Suppressor macrophage treated with lipopolysaccharide for 1 hour (primary cell): ENCODE measurements at places on chromosomes 3 and 15.

DNA sequence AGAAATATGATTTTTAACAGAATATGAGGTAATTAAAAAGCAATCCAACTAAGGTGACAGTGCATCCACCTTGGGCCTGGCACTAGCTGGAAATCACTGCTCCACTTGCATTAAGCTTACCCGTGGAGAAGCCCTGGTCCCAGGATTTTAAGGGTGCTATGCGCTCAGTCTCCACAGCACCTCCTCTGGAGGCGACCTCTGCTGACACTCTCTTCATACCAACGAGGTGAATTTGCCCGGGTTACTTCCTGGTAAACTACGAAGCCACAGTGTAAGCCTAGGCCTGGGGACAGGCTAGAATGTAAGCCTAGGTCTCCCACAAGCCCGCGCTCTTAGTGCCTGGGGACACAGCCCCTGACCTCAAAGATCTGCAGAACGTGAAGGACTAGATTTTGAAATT is 793 bp downstream of the APOD start:
- DNase-seq: no peak

GRCh38 chr3:63947594-63947993 is 35.4 kb upstream of the SCAANT1 start:
- DNase-seq: no peak

- no peak for DNase-seq
Observed at GRCh38 chr15:26103002-26103404, 239.9 kb upstream of the ATP10A start.

DNA sequence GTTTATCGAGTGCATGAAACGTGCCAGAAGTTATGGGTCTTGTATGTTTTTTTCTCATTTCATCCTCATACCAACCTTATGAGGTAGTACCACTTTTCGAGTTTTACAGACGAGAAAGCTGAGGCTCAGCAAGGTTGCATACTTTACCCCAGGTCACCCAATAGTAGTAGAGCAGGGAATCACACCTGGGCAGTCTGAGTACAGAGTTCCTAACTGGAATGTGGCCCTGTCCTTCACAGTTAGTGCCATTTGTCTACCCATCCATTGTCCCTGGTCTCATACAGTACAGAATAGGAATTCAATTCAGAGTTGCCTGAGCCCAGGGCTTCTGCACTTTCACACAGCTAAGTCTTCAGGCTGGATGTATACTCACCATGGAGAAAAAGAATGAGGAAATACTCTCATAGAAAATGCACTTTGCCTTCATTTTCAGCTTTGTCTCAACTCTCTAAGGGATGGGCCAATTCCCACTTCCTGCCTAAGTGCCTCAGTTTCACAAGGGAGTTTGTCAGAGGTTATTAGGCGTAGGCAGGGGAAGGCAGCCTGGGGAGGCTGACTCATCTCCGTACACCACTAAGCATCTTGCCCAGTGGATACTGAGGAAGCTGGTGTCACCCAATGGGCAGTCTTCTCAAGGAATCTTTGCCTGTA is 93.2 kb downstream of the TMEM212 start:
- peak; percentile 92 for DNase-seq

- DNase-seq: no peak
Observed at GRCh38 chr15:100553468-100553867, 24.7 kb upstream of the CERS3 start.

- no peak for DNase-seq
Observed at GRCh38 chr3:61227799-61228198, 23.5 kb downstream of the FHIT start.

DNA sequence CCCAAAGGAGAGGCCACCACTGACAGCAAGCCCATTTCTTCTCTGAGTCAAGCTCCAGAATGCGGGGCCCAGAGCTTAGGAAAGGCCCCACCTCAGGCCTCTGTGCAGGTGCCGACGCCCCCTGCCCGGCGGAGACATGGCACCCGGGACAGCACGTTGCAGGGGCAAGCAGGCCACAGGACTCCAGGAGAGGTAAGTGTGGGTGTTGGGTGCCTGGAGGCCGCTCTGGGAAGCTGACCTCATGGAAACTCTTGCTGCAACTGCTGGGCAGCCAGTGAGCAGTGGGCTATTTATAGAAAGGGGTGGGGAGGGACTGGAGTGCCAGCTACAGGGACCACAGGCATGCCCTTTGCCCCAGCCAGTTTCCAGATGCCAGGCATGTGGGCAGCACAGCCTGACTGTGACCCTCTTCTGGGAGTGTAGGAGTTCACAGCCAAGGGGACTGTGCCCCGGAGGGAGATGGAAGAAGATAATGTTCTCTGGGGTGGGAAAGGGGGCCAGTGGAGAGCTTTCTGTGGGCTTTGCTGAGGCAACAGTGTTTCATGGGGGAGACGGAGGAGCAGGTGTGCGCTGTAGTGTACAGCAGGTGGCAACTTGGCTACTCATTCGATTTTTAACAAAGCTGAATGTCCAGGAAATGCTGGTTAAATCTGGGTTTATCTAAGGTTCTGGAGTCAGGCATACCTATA is 23.7 kb downstream of the ALPK3 start:
- peak; percentile 61 for DNase-seq

GRCh38 chr3:36803091-36803791 is 38.9 kb upstream of the DCLK3 start:
- no peak for DNase-seq

GRCh38 chr3:146465693-146466465 is 3.5 kb downstream of the PLSCR2 start:
- no peak for DNase-seq

GRCh38 chr3:105791919-105792786 is 76.7 kb downstream of the CBLB start:
- peak; percentile 80 for DNase-seq

GRCh38 chr3:72519946-72520604 is 328.2 kb downstream of the SHQ1 start:
- no peak for DNase-seq

DNA sequence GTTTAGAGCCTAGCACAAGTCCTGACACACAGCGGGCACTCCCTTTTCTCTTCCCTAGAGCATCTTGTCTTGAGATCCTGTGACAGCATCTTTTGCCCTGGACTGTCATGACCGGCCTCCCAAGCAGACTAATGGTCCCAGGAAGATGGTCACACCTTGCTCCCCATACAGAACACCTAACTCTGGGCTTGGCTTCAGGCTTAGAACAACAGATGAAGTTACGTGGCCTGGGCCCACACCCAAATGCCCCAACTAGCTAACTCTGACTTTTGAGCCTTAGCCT is 781 bp upstream of the IP6K1 start:
- no peak for DNase-seq

GRCh38 chr3:13891492-13892073 is 11.7 kb upstream of the WNT7A start:
- DNase-seq: peak; percentile 46

- no peak for DNase-seq
Observed at GRCh38 chr15:39429898-39430357, 151.0 kb upstream of the THBS1 start.

DNA sequence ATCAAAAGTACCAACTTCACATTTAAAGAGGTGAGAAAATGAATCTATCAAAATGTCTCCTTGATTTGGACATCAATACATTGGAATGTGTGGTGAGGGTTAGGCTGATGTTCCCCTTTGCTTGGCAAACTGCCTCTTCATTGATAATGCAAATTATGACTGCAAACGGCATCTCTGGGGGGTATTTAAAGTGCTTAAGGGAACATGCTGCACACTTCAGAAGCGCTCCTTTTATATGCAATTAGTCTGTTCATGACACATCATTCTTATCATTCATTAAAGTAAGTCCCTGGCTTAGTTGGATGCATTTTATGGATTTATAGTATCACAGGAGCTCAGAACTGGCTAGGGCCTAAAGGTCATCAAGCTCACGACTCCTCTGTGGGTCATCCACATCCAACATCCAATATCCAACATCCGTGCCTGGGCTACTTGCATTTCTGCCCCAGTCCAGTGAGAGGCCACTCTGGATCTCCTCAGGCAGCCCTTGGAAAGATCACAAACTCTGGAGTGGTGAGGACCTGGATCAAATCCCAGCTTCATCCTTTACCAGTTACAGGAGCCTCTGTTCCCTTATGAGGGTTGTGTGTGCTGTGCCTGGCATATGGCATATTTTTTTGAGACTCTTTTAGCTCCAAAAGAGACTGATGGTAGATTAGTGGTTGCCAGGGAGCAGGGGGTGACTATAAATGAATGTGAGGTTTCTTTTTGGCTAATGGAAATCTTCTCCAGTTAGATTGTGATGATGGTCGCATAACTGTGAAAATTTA is 136.8 kb upstream of the FOXB1 start:
- DNase-seq: no peak

DNA sequence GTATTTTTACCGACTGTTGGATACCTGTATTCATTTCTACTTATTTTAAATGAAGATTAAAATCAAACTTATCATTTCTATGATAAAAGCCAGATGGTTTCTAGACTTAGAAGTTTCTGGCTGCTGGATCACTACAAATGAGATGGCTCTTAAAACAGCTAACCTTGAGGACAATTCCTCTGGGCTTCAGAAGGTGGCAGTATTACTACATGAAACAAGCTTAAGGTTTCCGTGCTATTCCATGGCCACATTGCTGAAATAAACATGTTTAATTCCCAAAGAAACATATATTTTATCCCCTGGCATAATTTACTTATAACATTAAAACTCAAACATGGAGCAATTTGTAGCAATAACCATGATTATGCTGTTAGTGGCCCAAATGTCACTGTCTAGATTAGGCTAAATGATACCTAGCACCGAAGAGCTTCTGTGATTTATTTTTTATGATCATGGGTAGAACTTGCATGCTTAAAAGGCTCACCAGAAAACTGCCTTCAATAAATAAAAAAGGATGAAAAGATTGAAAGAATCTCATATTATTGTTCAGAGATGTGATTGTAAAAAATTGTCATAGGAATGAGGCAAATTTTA is 204.0 kb upstream of the NANOGP8 start:
- peak; percentile 27 for DNase-seq

GRCh38 chr15:59051873-59052861 is 52.8 kb upstream of the CCNB2 start:
- no peak for DNase-seq

GRCh38 chr15:62841269-62841628 is 201.3 kb upstream of the TPM1 start:
- DNase-seq: no peak

DNA sequence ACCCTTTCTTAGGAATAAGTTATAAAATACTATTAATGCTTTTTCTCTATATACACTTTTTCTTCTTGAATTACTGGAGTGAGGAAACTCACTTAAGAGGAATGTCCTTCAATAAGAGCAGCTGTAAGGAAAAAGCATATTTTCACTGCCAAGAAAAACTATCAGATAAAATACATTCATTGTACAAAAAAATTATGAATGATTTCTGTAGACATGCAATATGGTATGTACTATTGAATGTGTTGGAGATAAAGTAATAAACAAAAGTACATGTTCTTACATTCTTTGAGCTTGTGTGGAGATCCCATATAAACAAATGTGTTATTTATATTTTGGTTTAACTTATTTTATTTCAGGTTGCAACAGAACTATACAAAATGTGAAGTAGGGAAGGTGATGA is 241.0 kb upstream of the ZNF717 start:
- no peak for DNase-seq

GRCh38 chr15:34620142-34620541 is 36.7 kb upstream of the GOLGA8B start:
- DNase-seq: peak; percentile 31

DNA sequence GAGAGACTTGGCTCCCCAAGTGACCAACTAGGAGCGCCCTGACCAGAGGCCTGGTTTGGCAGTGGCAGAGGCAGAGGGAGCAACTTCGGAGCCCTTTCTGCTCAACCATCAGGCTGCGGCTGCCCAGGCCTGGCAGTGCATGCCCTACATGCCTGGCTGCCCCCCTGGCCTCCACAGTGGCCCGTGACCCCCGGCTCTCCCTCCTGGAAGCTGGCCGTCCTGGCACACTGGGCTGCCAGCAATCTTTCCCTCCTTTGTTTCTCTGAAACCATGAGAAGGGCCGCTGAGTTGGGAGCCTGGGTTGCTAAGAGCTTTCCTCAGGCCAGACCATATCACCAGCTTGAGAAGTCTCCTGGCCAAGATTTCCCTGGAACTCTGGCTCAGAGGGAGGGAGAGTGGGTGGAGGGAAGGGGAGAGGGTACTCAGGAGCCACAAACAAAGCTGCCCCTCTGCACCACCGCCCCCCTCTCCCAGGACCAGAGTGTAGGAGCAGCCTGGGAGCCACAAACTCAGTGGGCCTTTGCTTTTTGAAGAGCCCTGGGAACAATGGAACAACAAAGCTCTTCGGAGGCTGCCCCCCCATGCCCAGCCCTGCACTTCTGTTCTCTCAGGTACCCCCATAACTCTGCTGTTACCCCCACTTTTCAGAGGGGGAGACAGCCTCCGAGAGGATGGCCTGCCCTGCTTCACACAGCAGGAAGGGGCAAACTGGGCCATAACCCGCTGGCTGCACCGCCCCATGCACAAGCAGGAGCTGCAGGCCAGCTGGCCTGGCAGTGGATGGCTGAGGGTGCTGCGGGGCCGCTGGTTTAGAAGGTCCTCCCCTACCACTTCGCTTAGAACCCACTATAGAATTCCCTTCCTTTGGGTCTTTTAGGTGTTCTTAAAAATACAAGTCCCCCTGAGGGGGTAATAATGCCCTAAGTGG is 11.3 kb downstream of the CORO2B start:
- DNase-seq: no peak

DNA sequence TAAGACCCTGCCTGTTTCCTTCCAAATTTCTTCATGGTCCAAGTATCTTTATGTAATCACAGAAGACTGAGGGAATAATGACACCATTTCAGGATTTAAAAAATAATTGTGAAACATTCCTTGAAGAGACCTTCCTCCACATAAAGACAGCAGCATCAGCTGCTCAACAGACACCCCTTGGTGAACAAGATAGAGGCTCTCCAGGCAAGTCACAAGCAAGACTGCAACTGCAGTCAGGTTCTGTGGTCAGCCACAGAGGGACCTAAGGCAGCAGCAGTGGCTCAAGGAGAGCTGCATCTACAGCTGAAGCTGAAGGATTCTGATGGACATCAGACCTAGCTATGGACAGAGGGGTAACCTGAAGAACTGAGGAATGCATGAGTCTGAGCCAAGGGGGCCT is 97.2 kb upstream of the C3orf80 start:
- no peak for DNase-seq

DNA sequence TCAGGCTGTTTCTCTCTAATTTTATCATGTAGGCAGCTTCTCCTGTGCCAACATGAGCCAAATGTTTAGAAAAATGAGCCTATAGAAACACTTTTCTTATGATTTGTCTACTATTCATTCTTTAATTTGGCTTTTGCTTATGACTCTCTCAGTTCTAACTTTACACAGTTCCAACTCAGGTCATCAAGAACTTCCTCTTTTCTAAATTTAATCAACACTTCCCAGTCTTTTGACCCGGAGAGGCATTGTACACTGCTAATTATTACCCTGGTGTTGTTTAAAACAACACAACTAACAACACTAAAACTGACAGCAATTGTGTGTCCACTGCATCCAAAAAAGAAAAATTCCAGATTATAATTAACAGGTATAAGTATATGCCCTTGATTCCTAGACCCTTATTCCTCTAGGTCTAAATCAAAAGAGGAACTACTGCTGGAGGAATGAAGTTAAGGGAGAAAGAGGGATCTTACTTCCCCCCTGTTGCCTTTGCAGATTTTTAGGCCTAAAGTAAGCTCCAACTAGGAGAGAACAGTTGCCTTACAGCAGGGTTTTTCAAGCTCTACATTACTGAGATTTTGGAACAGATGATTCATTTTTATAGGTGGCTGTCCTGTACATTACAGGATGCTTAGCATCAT is 332.2 kb upstream of the GOLIM4 start:
- peak; percentile 45 for DNase-seq
